ENCODE measurements at places on chromosomes 5 and 9. TPM values are rescaled to one million over a fixed set of nuclear protein-coding genes. Genes with fewer than 3 reads are reported as not detected.

The PTGS1 gene
- total RNA-seq: 4.5 TPM

The RNF183 gene
- 0.98 TPM for total RNA-seq

The TMEM215 gene
- total RNA-seq: not detected

The BARHL1 gene
- not detected for total RNA-seq

GRCh38 chr9:106875529-106875928, 12.6 kb downstream of the ZNF462 start:
- DNase-seq: no peak
- H3K36me3 ChIP-seq: no peaks in the 10 kb centered on the region
- peaks cover 4% of the 10 kb centered on the region for H3K4me1 ChIP-seq

DNA sequence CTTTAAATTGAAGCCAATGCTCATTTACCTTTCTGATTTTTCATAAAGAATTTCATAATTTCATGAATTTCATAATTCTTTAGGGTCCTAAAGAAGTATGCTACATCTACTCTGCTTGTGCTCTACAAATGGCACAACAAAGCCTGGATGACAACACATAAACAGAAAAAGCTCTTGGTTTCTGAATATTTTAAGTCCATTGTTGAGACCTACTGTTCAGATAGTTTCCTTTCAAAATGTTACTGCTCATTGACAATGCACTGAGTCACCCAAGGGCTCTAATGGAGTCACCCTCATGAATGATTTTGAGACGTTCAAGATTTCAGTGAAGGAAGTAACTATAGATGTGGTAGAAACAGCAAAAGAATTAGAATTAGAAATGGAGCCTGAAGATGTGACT, 74.1 kb downstream of the SLCO4C1 start:
- no peak overlapping the region for H3K4me3 ChIP-seq
- H3K27me3 ChIP-seq: no peaks in the 10 kb centered on the region
- no peak for DNase-seq
- H3K27ac ChIP-seq: no peak overlapping the region
- no peaks in the 10 kb centered on the region for H3K36me3 ChIP-seq

- no peak overlapping the region for H3K4me3 ChIP-seq
- no peak overlapping the region for H3K27ac ChIP-seq
- no peaks in the 10 kb centered on the region for H3K36me3 ChIP-seq
- no peak for DNase-seq
- H3K4me1 ChIP-seq: no peaks in the 10 kb centered on the region
- H3K27me3 ChIP-seq: no peaks in the 10 kb centered on the region
Measured at GRCh38 chr9:17600962-17601593, 22.2 kb downstream of the SH3GL2 start.

DNA sequence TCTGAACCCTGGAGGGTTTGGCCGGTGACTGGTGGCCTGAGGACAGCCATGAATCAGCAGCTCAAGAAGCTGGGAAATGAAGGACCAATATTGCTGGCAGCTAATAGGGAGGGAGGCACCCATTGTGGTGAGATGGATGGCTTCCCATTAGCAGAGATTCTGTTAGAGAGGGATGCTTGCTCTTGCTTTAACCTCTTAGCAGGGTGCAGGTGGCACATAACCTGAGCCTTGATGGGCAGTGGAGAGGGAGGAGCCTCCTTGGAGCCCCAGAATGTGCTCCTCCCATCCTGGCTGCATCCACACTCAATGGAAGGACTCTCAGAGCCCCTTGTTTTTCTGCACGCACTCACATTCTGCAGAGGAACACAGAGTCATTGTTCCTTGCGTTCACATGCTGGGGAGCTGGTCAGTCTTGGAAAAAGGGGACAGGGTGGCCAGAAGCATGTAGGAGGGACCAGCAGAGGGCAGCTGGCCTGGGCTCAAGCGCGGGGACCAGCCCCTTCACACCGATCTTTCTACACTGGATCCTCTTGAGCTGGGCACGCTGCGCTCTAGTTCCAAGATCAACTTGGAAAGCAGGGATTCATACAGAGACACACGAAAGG, 161.8 kb downstream of the MED10 start:
- H3K27ac ChIP-seq: no peak overlapping the region
- H3K4me3 ChIP-seq: no peak overlapping the region

DNA sequence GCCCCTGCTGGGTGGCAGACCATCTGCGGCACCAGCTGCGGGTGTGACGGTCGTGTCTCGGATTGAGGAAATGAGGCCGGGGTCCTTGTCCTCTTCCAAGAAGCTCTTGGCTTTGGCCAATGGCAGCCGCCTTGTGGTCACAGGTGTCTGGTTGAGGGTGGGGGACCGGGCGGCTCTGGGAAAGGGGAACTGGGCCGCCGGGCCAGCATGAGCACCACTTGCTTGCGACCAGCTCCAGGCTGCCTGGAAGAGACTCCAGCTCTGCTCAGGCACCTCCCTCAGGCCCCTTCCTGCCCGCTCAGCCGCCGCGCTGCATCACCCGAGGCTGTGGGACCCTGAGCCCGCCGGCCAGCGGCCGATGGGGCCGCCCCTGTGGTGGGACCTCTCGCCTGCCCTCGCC, 59.7 kb downstream of the RXRA start:
- H3K27me3 ChIP-seq: no peaks in the 10 kb centered on the region
- no peak for DNase-seq
- no peak overlapping the region for H3K27ac ChIP-seq
- H3K36me3 ChIP-seq: no peaks in the 10 kb centered on the region
- H3K4me3 ChIP-seq: no peak overlapping the region
- peaks cover 34% of the 10 kb centered on the region for H3K4me1 ChIP-seq

GRCh38 chr9:133122935-133123611, 2.0 kb upstream of the RALGDS start:
- H3K4me1 ChIP-seq: peaks cover 28% of the 10 kb centered on the region
- no peak overlapping the region for H3K4me3 ChIP-seq
- no peaks in the 10 kb centered on the region for H3K36me3 ChIP-seq
- H3K27ac ChIP-seq: peak overlapping the region; percentile 98

DNA sequence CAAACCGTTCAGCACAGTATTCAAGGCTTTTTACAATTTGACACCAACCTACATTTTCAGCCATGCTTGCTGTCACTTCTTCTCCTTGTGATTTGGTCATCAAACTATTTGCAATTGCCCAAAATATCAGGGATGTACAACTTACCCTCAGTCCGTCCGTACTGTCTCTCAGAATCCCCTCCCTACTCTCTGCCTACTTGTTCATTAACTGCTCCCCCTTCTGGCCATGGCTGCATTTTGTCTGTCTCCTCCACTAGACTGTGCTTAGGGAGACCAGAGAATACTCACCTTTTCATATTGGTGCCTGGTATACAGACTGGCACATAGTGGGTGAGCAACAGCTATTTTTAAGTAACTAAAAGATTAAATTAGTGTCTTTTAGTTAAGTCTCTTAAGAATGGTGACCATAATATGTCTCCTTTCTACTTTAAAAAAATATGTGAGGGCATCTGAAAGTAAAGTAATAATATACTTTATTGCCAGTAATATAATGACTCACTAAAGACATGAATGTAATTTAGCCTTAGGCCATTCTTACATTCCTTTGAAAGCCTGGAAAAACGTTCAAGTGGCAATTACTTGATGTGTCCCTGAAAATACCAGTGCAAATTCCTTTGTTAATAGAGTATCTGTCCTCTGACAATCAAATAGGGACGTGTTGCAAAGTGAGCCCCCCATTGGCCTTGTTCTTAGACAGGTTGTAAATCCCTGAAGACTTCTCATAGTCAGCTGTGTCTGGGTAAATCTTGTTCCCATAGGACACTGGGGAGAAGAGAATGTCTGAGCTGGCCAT, 27.8 kb downstream of the PRLR start:
- no peak overlapping the region for H3K4me3 ChIP-seq
- no peaks in the 10 kb centered on the region for H3K36me3 ChIP-seq
- H3K4me1 ChIP-seq: no peaks in the 10 kb centered on the region
- DNase-seq: no peak

DNA sequence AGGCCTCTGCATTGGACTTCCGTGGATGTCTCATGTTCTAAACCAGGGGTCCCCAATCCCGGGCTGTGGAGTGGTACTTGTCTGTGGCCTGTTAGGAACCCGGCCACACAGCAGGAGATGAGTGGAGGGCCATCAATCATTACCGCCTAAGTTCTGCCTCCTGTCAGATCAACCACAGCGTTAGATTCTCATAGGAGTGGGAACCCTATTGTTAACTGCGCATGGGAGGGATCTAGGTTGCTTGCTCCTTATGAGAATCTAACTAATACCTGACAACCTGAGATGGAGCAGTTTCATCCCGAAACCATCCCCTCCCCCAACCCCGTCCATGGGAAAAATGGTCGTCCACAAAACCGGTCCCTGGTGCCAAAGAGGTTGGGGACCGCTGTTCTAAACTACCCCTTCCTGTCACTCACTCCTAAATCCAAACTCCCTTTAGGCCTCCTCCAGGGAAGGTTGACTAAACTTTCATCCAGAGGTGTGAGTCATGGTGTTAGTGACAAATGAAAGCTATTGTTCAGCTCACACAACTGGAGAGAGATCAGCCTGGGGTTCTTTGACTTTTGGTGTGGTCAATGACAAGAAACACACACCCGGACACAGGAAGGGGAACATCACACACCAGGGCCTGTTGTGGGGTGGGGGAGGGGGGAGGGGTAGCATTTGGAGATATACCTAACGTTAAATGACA, 9.5 kb downstream of the KCNV2 start:
- peak overlapping the region; percentile 32 for H3K27ac ChIP-seq
- H3K4me3 ChIP-seq: no peak overlapping the region
- DNase-seq: no peak
- no peaks in the 10 kb centered on the region for H3K27me3 ChIP-seq

GRCh38 chr5:123845356-123846100, 333.6 kb downstream of the CSNK1G3 start:
- no peaks in the 10 kb centered on the region for H3K27me3 ChIP-seq
- no peak overlapping the region for H3K27ac ChIP-seq
- no peak overlapping the region for H3K4me3 ChIP-seq
- no peaks in the 10 kb centered on the region for H3K36me3 ChIP-seq
- no peak for DNase-seq
- no peaks in the 10 kb centered on the region for H3K4me1 ChIP-seq

DNA sequence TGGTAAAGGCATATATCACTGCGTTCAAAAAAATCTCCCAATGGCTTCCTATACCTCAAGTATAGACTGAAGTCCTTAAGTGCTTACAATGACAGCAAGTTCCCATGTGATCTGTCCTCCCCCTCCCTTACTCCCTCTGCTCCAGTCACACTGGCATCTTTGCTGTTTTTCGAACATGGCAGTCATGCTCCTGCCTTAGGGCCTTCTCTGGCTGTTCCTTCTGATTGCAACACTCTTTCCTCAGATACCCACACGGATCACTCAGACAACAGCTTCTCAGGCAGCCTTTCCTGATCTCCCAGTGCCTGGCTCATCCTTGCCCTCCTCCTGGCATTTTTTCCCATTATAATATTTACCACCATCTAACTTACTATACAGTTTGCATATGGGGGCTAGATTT, 232.8 kb downstream of the ARHGEF28 start:
- no peak overlapping the region for H3K4me3 ChIP-seq
- H3K27ac ChIP-seq: peak overlapping the region; percentile 50
- peaks cover 2% of the 10 kb centered on the region for H3K4me1 ChIP-seq
- no peaks in the 10 kb centered on the region for H3K36me3 ChIP-seq
- no peaks in the 10 kb centered on the region for H3K27me3 ChIP-seq

- no peaks in the 10 kb centered on the region for H3K27me3 ChIP-seq
- DNase-seq: no peak
- H3K4me3 ChIP-seq: no peak overlapping the region
- peaks cover 4% of the 10 kb centered on the region for H3K4me1 ChIP-seq
- no peak overlapping the region for H3K27ac ChIP-seq
Measured at GRCh38 chr5:80230269-80230992, 25.4 kb downstream of the SERINC5 start.

GRCh38 chr5:175285261-175285660, 158.7 kb downstream of the DRD1 start:
- no peak overlapping the region for H3K27ac ChIP-seq
- H3K4me3 ChIP-seq: no peak overlapping the region
- no peaks in the 10 kb centered on the region for H3K36me3 ChIP-seq
- DNase-seq: no peak
- H3K4me1 ChIP-seq: no peaks in the 10 kb centered on the region

DNA sequence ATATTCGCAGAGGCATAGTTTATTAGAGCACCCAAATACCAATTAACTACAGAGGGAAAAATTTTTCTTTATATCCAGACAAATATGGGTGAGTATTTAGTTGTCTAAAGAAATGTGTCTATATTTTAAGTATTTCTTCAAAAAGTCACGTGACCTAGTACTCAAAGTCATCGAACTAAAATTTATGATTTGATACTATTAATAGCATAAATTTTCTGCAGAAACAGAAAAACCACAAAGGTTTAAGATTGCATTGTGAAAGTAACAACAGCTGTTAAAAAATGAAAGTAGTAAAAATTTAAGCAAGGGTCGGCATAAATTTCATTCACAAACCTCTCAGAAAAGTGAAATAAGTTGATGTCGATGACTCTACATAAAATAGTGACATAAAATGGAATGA, 323.9 kb upstream of the RORB start:
- no peaks in the 10 kb centered on the region for H3K27me3 ChIP-seq
- no peaks in the 10 kb centered on the region for H3K4me1 ChIP-seq
- no peak overlapping the region for H3K27ac ChIP-seq

GRCh38 chr5:15080219-15080618, 208.6 kb upstream of the ANKH start:
- no peak for DNase-seq
- no peaks in the 10 kb centered on the region for H3K4me1 ChIP-seq
- H3K27me3 ChIP-seq: no peaks in the 10 kb centered on the region
- no peaks in the 10 kb centered on the region for H3K36me3 ChIP-seq

DNA sequence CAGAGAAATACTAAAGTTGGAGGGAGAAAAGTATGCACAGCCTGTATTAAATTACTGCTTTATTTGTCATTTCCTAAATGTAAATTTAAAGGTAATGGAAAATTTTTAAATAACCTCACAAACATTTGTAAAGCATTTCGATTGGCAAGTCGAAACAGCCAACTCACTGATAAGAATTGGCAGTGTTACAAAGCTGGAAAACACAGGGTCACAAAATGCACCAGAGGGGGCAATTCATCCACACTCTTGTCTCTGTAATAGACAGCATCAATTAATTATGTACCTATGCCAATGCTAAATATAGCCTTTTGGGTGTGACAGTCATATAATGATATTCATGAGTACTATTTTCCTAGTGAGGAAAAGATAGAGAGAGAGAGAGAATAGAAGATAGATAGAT, 140.6 kb upstream of the PRLR start:
- no peaks in the 10 kb centered on the region for H3K36me3 ChIP-seq
- H3K27ac ChIP-seq: no peak overlapping the region
- no peaks in the 10 kb centered on the region for H3K27me3 ChIP-seq
- no peak for DNase-seq
- H3K4me1 ChIP-seq: no peaks in the 10 kb centered on the region

- H3K4me3 ChIP-seq: no peak overlapping the region
- H3K27ac ChIP-seq: no peak overlapping the region
- H3K4me1 ChIP-seq: no peaks in the 10 kb centered on the region
Measured at GRCh38 chr9:18385696-18386490, 88.1 kb upstream of the ADAMTSL1 start.

Measured in breast epithelium (tissue), 4 donors.